ENCODE measurements at places on chromosomes 16 and 17. TPM values are rescaled to one million over a fixed set of nuclear protein-coding genes. Genes with fewer than 3 reads are reported as not detected.

Gene C17orf67
- 0.52 TPM for polyA plus RNA-seq

Gene EME2
- polyA plus RNA-seq, result 6.3 TPM

Gene SOX9
- polyA plus RNA-seq, result 47.3 TPM

Gene MEIOB
- polyA plus RNA-seq, result not detected

Gene PLA2G10
- polyA plus RNA-seq, result 3.2 TPM

All from keratinocyte (primary cell).